ENCODE measurements at places on chromosomes 13 and 19.

GRCh38 chr19:54248016-54248601, 5.5 kb upstream of the LILRA6 start:
- peak; percentile 47 for DNase-seq

GRCh38 chr13:28653111-28653510, 5.8 kb upstream of the POMP start:
- no peak for DNase-seq

GRCh38 chr13:23865906-23866305, 23.3 kb downstream of the MIPEP start:
- DNase-seq, result no peak

DNA sequence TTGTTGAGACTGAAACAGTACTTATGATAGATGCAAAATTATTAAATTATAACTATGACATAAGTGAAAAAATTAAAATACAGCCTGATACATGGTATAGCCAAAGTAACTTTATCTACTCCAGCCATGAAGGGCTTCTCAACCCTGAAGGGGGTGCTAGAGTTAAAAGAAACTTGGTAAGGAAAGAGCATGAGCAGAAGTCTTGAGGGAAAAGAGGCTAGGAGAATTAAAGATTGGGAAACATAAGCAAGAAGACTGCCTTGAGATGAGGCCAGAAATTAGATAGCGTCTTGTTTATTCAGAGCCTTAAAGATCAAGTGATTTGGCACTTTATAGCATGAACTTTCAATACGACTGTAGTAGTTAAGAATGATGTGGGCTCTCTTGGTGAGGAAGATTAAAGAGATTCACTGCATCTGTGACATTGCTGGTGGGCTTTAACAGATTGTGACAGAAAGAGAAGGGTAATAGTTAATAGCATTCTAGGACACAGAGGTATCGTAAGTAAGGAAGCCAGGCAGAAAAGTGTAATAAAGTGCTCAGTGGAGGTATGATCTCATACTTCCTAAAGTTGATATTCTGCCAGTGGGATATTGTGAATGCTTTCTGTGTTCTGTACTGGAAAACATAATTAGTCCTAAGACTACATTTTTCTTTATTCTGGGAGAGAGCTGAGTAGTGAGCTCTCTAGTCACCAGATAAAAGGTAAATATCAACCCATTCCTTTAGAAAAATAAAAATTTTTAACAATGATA, 385.4 kb upstream of the PRR20A start:
- DNase-seq, result no peak

- no peak for DNase-seq
Observed at GRCh38 chr13:113810640-113811039, 51.6 kb downstream of the TMEM255B start.

- no peak for DNase-seq
Observed at GRCh38 chr13:76383676-76384461, 502.3 kb downstream of the KCTD12 start.

DNA sequence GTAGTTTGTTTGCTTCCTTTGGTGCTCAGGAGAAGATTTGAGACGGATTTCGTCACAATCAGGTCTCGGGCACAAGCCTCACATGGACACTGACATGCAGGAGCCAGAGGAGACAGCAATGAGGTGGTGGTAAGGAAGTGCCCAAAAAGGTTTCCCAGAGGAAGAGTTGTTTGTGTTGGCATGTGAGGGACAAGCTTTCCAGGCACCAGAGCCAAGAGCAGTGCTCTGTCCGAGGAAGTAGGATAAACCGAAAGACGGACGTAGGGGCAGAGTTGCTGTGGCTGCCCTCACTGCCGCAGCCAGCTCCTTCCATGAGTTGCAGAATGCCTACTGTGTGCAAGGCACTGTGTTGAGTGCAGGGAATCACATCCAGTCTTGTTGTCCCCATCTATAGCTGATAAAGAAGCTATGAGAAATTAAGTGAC, 27.7 kb downstream of the SAE1 start:
- no peak for DNase-seq

DNA sequence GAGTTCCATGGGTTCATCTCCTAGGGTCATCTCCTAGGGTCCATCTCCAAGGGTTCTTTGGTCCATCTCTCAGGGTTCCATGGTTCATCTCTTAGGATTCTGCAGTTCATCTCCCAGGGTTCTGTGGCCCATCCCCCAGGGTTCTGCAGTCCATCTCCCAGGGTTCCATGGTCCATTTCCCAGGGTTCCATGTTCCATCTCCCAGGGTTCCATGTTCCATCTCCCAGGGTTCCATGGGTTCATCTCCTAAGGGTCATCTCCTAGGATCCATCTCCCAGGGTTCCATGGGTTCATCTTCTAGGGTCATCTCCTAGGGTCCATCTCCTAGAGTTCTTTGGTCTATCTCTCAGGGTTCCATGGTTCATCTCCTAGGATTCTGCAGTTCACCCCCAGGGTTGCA, 4.9 kb downstream of the TMEM59L start:
- no peak for DNase-seq

DNA sequence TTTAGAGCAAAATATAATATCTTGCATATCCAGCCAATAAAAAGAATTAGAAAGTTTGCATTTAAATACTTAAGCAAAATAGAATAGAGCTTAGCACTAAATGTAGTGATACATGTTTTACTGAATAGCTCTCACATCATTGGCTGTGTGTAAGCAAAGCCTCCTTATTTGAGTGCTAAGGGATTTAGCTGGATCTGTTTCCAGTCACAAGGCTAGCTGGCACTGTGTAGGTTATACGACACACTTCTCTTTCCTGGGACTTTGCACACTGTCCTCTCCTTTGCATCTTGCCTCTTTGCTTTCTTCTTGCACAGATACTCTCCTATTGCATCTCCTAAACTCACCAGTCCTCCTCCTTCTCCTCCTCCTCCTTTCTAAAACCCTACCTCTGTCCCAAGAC, 423.8 kb downstream of the KLF5 start:
- DNase-seq, result no peak

DNA sequence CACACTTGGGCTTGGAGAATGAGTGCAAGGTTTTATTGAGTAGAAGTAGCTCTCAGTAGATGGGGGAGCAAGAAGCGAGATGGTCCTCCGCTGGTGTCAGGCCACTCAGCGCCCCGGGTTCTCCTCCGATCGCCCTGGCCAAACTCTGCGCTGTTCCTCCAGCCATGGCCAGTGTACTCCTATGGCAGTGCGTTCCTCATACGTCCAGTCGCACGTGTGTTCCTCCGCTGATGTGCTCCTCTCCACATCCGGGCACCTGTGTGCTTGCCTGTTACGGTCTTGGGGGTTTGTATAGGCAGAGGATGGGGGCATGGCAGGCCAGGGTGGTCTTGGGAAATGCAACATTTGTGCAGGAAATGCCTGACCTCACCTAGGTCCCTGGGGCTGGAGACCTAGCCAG, 1899.4 kb downstream of the PCDH9 start:
- DNase-seq, result no peak

DNA sequence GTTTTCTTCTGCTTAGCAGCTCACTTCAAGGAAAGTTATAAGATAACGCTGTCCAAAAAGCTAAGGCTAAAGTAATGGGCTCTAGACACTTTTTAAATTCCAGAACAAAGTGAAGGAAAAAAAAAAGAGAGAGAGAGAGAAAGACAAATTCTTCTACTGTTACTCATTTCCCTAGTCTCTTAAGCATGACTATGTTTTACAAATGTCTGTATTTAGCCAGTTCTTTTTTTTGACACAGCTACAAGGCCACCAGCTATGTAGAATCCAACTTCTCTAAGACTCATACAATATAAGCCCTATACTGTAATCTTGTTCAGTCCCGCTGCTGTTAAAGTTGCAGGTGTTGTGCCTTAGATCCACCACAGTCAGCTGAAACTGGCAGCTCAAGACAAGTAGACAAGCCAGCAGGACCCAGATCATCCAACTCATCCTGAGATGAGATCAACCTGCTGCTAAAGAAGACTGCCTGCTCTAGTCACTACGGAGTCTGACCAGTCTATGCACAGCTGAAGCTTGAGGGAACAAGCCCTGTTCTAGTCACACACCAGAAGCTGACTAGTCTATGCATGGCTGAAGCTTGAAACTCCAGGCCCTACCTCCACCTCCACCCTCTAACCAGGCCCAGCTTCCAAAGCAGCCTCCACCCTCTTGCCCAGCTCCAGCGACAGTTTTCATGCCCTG, 10.3 kb upstream of the ZNF83 start:
- no peak for DNase-seq
